ENCODE measurements at places on chromosomes 6 and 20.

DNA sequence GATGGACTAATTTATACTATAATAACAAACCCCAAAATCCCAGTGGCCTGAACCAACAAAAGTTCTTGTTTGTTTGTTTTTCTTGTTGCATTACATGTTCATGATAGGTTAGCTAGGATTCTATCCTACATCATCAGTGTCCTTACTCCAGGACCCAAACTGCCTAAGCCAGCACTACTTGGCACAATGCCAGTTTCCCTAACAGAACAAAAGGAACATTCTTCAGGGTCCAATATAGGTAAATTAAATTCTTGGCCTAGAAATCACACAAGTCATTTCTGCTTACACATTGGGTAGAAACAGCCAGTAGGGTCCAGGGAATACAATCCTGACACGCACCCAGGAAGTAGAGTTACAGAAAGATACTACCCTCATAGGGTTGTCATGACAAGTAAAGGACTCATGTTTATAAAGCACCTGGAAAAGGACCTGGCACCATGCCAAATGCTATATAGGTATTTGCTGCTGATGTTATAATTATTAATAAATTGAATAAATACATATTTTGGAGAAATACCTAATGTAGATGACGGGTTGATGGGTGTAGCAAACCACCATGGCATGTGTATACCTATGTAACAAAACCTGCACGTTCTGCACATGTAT, 38.8 kb downstream of the RCAN2 start:
- no peak for DNase-seq

DNA sequence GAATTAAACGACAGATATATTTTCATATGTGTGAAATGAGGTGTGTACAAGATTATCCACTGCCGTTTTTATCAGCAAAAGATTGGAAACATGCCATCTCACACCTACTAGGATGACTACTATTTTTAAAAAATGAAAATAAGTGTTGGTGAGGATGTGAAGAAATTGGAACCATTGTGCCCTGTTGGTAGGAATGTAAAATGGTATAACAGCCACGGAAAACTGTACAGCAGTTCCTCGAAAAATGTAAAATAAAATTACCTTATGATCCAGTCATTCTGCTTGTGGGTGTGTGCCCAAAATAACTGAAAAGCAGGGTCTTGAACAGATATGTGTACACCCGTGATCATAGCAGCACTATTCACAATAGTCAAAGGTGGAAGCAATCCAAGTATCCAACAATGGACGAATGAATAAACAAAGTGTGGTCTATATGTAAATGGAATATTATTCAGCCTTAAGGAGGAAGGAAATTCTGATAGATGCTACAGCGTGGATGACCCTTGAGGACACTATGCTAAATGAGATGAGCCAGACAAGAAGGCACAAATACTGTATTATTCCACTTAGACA, 27.0 kb upstream of the CCN5 start:
- no peak for DNase-seq

DNA sequence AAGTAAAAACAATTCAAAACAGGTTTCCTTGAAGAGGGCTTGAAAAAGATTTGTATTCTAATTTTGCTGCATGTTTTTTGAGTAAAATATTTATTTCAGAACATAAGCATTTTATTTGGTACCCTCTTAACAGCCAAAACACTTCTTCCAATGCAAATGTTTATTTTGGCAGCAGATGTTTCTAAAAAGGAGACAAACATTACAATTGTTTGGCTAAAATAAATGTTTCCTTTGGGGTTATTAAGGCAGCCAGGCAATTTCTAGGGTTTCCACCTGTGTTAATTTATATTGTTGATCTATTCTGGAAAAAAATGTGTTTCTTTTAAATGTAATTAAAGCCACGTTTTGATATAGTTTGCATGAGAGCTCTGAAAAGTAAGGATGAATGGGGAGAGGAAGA, 56.6 kb downstream of the ARID1B start:
- DNase-seq, result no peak

- no peak for DNase-seq
Observed at GRCh38 chr6:167659046-167659445, 167.7 kb upstream of the AFDN start.

GRCh38 chr6:169890049-169890448, 138.6 kb downstream of the ERMARD start:
- no peak for DNase-seq

- no peak for DNase-seq
Observed at GRCh38 chr6:44661221-44662008, 273.9 kb downstream of the CDC5L start.

- no peak for DNase-seq
Observed at GRCh38 chr6:168100803-168101589, 22.0 kb upstream of the FRMD1 start.

DNA sequence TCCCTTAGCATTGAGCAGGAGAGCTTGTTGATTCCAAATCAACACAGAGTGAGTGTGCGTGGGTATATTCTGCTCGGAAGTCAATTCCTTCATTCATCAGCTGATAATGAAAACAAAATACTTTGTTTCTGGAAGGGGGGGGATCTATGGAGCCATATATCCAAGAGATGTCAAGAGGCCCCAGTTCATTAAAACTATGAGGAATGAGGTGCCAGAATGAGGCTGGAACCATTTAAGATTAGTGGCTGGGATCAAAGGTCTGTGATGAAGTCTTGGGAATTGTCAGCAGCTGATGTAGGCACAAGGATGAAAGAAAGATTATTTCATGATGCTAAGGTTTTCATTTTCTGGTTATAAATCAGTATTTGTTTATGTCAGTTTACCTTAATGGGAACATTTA, 30.5 kb upstream of the PLEKHG1 start:
- no peak for DNase-seq

DNA sequence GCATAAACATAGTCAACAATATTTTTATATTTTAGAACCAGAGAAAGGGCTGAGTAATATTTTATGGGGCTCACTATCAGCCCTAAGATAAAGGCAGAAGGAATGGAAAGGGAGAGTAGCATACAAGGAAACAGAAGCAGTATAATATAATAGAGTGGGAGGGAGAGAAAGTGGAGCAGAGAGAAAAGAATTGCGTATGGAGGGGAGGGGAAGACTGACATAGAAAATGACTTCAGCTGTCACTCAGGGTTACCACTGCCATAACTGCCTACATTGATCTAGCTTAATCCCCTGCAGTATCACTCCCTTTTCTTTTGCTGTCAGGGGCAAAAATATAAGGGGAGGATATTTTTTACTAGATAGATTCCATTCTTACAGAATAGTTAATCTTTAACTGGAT, 1133.5 kb upstream of the MAP3K7 start:
- DNase-seq, result no peak

DNA sequence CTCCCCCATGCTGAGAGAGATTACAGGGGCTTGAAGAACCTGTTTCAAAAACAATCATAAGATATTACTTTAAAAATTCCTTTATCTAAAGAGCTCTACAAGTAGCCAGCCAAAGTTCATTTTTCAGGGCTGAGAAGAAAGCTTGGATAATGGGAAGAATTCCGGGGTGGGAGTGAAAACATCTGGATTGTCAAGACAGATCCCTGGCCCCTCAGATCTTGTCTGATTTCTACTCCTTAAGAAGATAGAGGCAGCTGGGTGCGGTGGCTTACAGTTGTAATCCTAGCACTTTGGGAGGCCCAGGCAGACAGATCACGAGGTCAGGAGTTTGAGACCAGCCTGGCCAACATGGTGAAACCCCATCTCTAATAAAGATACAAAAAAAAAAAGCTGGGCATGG, 24.8 kb downstream of the TRMT6 start:
- DNase-seq, result no peak

GRCh38 chr6:128723667-128724066, 159.3 kb upstream of the LAMA2 start:
- DNase-seq, result no peak

- no peak for DNase-seq
Observed at GRCh38 chr20:20697325-20697845, 15.1 kb downstream of the RALGAPA2 start.

- no peak for DNase-seq
Observed at GRCh38 chr6:148934961-148935360, 188.1 kb downstream of the UST start.

- no peak for DNase-seq
Observed at GRCh38 chr20:37729452-37729851, 35.6 kb downstream of the CTNNBL1 start.

- DNase-seq, result no peak
Observed at GRCh38 chr20:63742381-63743024, 2.9 kb downstream of the SLC2A4RG start.

- no peak for DNase-seq
Observed at GRCh38 chr20:42686057-42686456, 503.6 kb downstream of the PTPRT start.

DNA sequence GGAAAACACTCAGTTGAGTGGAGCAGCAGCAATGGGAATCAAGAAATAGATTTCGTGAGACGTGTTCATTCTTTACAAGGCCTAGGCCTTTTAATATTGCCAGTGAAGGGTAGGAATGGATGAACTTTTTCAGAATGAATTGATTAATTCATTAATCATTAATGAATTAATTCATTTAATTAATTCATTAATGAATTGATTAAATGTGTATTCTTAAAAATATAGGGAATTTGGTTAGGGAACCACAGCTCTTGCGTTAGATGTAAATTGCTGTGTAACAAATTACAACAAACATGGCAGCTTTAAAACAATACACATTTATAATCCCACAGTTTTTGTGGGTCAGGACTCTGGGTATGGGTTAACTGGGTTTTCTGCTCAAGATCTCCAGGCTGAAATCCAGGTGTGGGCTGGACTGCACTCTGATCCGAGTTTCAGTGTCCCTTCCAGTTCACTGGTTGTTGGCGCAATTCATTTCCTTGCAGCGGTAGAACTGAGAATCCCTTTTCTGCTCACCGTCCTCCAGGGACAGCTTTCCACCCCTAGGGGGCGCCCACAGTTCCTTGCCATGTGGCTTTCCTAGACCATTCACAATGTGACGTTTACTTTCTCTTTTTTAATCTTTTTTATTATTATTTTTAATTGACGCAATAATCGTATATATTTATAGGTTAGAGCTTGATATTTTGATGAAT, 32.8 kb upstream of the BCAS1 start:
- DNase-seq, result peak; percentile 67

DNA sequence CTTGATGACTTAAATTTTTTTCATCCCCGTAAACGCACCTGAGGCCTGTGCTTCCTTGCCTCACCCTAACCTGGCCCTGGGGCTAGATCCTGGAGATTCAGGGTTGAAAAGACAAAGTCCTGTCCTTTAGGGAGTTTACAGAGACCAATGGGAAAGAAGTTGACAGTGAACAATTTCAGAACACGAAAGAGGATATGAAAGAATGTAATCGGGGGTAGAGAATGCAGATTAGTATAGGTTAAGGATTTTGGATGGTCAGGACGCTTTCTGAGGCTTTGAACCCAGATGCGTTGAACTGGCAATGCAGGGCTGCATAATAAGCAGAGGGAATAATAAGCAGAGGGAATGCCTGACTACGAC, 1.7 kb upstream of the FBXO5 start:
- DNase-seq, result no peak

- DNase-seq, result no peak
Observed at GRCh38 chr6:106974999-106975737, 639 bp upstream of the CD24 start.

DNA sequence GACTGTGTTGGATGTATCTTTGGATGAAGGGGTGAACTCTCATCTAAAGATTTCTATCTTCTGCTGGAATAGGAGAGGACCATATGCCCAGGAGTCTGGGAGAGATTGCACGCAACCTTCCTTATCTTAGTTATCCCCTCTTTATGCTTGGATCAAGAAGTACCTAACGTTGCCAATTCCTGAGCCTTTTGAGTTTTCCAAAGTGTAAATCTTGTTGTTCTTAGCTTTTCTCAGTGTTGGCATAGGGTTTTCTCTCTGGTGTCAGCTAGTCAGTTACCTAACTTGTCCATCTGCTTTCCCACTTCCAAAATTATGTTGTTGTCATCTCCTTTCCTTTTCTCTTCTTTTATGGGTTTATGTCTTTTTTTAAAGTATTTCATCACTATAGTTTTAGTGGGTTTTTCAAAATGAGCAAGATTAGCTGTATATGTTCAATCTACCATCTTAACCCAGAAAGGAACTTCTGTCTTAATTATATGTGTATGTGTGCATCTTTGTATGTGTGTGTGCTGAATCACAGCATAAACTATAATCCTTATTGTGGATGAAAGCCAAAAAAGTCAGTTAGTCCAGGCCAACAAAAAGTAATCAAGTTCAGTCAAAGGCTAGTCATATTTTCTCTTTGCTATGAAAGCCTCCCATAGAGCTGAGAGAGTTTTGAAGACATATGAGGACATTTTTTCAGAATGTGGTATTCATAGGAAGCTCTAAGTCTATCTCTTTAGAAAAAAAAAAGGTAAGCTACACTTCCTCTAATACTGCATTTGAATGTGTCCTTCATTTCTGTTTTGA, 72.1 kb downstream of the KHDC1L start:
- DNase-seq, result no peak

DNA sequence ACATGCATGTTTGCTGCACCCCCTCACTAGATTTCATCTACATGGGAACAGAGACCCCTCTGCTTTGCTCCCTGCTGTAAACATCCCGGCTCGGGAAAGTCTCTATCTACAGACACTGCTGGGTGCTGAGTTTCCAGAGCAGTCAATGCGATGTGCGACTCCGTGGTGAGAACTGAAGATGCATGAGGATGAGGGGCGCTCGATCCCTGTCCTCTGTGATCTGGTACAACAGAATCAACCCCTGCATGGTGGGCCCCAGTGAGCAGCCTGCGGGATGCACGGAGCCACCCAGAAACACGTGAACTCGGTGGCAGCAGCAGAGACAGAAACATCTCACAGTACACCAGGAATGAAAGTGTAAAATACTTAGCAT, 83.1 kb downstream of the THBS2 start:
- DNase-seq, result no peak

DNA sequence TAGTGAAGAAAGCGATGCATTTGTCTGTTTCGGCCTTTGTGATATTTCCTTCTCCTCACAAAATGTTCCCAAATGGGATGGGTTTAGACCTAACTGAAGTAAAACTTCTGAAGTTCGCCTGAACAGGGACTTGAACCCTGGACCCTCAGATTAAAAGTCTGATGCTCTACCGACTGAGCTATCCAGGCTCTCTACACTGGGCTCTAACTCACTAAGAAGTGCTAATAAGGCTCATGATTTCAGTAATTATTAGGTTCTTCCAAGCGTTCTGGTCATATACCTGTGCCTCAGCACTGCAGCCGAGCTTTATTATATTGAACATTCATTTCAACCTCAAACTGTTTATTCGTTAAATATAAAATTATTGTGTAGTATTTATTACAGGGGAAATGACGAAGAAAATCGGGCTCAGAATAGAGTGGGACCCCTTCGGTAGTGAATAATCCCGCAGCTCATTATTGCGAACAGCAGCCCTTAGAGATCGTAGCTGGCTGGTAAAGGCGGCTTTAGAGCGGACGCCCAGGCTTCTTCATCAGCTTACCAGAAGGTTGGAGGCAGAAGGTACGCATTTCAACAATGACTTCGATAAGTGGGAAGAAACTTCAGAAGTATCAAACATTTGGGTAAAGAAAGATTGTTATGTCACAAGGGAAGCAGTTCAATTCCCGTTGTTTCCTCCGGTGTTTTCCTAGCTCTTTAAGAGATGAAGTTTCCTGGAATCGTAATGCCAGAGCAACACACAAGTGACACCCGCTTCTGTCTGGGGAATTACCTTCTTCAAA, 119.0 kb upstream of the ZNF184 start:
- DNase-seq, result no peak

- DNase-seq, result no peak
Observed at GRCh38 chr6:107550241-107550840, 60.4 kb downstream of the SOBP start.

GRCh38 chr6:54335871-54336270, 27.6 kb downstream of the TINAG start:
- no peak for DNase-seq
